ENCODE measurements at places on chromosomes 3 and 15. TPM values are rescaled to one million over a fixed set of nuclear protein-coding genes. Genes with fewer than 3 reads are reported as not detected.

Gene CKMT1B
- not detected for total RNA-seq

- DNase-seq = no peak
Observed at GRCh38 chr3:139227827-139228226, 116.0 kb upstream of the MRPS22 start.

DNA sequence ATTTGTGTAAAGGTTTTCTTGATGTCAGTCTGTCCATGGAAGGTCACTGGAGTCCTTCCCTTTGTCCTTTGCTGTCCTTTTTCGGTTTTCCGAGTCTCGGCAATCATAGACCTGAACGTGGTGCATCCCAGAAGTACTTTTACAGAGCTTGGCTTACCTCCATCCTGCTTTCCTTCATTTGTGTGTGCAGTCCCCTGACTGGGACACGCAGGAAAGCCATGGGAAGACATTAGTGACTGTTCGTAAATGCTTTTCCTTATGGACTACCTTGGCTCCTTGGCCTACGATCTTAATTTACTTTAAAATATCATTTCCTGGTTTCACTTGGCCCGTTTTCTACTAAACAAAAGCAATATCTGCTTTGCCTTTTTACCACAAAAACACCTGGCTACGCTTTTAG is 328.4 kb upstream of the RARB start:
- no peak for DNase-seq

DNA sequence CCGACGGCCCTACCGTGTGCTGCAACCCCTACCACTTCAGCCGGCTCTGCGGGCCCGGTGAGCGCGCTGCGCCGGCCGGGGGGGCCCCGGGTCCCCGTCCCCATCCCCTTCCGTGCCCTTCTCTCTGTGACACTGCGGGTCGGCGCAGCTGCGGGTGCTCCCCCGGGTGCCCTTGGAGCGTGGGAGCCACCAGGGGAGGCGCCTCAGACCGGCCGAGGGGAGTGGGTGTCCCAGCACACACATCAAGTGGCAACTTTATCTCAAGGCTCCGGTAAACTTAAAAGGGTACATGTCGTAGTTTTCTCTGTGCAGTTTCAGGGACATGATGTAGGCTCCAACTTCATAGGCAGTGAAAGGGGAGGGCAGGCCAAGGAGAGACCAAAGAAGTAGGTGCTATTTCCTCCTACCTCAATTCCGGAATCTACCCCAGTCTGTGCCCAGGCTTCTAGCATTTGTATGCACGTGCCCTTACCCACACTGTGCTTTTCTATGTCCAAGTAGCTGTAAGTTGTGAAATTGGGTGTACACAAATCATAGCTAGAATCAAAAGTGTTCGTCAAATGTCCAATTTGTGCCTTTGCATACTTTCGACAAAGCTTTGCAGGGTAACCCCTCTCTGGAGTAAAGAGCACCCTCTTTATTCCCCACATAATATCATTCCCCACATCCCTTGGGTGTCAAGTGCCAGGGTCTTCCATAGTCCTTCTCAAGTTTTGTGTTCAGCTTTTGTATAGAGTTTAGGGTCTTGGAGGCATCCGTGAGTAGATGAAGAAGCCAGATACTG is 2.2 kb downstream of the SMAD6 start:
- DNase-seq = no peak

- DNase-seq = no peak
Observed at GRCh38 chr3:124886168-124887056, 753 bp downstream of the ITGB5 start.
